ENCODE measurements at places on chromosomes 2 and 18.
A peak's percentile ranks its signal among the peaks of the same experiment; 100 is the strongest.

DNA sequence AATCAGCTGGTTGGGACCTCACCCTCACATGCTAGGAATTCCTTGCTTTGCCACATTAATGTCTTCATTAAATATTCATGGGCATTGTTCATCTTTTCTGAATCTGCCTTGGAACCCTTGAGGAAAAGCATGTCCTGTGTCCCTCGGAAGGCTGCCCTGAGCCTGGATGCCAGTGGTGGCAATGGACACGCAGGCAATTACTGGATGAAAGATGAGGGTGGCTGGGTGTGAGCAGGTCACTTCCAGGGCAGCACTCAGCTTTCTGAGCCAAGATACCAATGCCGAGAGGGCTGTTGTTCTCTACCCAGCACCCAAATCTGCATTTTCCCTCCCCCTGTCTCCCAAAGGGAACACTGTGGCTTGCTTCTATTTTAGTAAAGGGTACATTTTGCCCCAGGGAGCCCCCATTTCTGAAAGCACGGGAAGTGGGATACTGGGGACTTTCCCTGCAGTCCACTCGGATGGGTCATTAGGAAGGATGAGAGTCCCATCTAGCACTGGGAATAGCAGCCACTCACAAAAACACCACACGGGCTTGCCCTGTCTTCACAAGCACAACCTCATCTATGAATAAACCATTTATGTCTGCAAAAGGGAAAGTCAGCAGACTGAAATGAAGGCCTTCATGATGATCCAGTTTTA lies 234.8 kb downstream of the SOX11 start:
- no peak for DNase-seq

DNA sequence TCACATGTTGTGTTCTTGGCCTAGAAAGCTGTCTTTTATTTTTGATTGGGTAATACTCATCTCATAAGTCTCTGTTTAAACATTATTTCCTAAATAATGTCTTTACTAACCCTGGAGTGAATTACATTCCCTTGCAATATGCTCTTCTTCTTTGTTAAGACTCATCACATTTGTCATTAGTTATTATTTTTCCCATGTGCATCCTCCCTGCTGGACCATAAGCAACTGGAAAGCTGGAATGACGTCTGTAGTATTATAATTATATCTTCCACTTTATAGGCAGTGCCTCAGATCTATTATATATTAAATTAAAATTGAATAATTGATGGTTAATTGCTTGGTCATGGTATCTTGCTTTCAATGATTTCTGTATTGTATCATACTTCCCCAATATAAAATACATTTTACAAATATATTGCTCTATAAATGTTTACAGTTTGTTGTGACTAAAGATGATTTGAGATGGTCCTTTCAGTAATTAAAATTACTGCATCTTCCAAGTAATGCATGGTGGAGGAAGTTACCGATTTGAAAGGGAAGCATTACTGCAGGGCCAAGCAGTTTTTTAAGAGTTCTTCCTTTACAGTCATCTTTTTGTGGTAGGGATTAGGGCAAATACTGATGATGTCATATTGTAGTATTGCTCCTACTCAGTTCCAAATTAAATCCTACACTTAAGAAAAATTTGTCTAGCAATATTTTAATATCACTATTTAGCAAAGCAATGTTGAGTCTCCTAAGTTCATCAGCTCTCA lies 2.1 kb upstream of the RGPD4 start:
- no peak for DNase-seq

DNA sequence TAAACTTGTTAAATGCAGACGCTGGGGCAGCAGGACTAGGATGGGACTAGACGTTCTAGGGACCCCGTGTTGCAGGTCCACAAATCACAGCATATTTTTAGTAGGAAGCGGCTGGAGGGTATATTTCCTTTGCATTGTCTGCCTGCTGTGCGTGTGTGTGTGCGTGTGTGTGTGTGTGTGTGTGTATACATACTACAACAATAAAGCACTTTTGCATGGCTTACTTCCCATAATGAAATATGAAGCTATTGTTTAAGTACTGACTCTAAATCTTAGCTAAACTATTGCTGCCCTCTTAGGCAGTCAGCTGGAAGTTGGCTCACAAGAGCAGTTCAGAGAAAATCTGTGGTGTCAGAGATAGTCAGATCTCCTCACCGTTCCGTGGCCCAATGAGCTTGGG lies 133.4 kb downstream of the CABLES1 start:
- no peak for DNase-seq

DNA sequence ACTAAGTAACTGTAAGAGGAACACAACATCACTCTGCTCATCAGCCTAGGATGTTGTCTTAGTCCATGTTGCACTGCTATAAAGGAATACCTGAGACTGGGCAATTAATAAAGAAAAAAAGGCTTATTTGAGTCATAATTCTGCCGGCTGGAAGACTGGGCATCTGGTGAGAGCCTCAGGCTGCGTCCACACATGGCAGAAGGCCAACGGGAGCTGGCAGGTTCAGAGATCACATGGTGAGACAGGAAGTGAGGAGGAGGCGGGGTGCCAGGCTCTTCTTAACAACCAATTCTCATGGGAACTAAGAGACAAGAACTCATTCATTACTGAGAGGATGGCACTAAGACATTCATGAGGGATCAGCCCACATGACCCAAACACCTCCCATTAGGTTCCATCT lies 46.8 kb downstream of the EPG5 start:
- no peak for DNase-seq

GRCh38 chr2:64930258-64930671 lies 58.9 kb upstream of the SLC1A4 start:
- DNase-seq: no peak

GRCh38 chr2:85277416-85278158 lies 50.2 kb downstream of the TGOLN2 start:
- no peak for DNase-seq

DNA sequence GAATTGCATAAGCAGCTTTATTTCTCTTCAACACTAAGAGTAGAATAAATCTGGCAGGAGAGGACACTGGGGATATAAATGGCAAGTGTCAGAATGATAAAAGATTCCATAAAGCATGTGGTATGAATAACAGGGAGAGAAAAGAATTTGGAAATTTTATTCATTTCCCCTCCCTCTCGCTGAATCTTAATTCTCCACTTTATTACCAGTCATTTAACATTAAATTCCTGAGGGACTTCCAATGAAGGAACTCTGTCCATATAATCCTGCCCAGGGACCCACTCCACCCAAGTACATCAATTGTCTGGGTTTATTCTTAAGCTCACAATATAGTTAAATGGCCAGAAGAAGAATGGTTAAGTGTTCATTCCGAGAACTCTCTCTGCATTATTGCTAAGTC lies 197.7 kb upstream of the MGAT5 start:
- no peak for DNase-seq

DNA sequence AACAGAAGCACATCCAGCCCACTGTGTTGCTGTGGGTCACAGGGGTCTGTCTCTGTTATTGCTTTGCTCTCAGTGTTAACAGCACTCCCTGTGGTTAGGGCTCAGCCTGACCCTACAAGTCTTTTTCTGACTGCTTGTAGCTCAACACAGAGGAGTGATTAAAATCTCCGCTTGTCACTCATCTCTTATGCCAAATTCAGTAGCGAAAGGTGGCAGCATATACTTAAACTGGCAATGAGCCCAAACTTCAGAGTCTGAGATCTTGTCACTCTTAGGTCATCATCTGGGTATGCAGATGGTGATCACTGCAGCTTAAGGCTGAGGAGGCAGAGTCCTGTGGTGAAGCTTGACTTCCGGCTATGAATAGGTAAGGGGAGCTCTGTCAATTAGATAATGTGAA lies 63.3 kb upstream of the CSRNP3 start:
- DNase-seq: no peak

GRCh38 chr2:207510148-207510547 lies 19.6 kb upstream of the CREB1 start:
- DNase-seq: no peak

- peak; percentile 33 for DNase-seq
Measured at GRCh38 chr2:26591619-26592505, 49.3 kb downstream of the CIB4 start.

- no peak for DNase-seq
Measured at GRCh38 chr2:30298302-30298701, 67.0 kb downstream of the LBH start.

DNA sequence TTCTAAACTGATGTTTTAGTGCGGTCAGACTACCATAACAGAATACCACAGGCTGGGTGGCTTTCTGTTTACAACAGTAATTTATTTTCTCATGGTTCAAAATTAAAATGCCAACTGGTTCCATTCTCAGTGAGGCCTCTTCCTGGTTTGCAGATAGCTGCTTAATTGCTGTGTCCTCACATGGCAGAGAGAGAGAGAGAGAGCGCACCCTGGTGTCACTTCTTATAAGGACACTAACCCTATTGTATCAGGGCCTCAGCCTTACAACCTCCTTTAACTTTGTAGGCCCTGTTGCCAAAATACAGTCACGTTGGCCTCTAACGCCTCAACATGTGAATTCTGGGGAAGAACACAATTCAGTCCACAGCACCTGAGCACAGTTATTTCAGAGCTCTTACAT lies 37.5 kb upstream of the ZNF385B start:
- peak; percentile 30 for DNase-seq

DNA sequence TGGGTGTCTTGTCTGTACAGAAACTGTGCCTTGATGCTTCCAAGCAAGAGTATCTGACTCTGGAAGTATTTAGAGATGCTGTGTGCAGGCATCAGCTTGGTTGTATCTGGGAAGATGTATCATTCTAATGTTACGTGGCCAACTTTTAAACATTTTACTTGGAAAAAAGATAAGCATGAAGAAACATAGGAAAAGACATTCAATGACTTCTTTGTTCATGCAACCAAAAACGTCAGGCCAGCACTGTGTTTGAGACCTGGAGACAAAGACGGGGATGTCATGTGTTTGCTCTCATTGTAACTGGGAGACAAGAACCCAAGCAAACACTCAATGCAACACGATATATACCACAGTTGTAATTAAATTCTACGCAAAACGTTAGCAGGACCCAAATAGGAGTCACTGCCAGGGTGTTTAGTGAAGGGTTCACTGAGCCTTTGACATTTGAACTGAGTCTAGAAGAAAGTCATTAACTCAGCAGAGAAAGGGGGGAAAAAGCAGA lies 8.9 kb upstream of the SESTD1 start:
- no peak for DNase-seq

- no peak for DNase-seq
Measured at GRCh38 chr18:59537579-59537978, 159.6 kb downstream of the CCBE1 start.

GRCh38 chr18:50170004-50170403 lies 24.9 kb downstream of the MYO5B start:
- no peak for DNase-seq

- DNase-seq: no peak
Measured at GRCh38 chr2:173984866-173985604, 19.9 kb upstream of the SP3 start.

GRCh38 chr2:200337621-200338020 lies 31.1 kb downstream of the SPATS2L start:
- no peak for DNase-seq

- DNase-seq: no peak
Measured at GRCh38 chr2:48567671-48568070, 37.7 kb downstream of the STON1 start.

DNA sequence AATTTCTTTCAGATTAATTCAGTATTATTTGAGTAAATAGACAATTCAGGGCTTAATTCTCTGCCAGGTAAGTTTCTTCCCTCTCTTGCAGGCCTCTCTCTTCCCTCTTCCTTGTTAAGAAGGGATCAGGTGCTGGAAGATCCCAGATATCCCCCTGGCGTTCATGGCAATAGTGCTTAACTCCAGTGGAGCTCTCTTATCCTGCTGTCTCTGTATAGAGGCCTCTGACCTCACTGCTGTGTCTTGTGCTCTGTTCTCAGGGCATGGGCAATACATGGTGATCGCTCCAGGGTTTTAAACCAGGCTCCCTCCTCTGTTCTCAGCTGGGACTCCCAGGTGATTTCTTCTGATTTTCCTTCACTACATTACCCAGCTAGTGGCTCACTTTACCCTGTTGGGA lies 226.8 kb downstream of the MC4R start:
- DNase-seq: no peak

GRCh38 chr2:162091325-162092007 lies 17.5 kb upstream of the DPP4 start:
- DNase-seq: no peak

- DNase-seq: no peak
Measured at GRCh38 chr2:238009563-238009962, 42.7 kb downstream of the UBE2F start.

DNA sequence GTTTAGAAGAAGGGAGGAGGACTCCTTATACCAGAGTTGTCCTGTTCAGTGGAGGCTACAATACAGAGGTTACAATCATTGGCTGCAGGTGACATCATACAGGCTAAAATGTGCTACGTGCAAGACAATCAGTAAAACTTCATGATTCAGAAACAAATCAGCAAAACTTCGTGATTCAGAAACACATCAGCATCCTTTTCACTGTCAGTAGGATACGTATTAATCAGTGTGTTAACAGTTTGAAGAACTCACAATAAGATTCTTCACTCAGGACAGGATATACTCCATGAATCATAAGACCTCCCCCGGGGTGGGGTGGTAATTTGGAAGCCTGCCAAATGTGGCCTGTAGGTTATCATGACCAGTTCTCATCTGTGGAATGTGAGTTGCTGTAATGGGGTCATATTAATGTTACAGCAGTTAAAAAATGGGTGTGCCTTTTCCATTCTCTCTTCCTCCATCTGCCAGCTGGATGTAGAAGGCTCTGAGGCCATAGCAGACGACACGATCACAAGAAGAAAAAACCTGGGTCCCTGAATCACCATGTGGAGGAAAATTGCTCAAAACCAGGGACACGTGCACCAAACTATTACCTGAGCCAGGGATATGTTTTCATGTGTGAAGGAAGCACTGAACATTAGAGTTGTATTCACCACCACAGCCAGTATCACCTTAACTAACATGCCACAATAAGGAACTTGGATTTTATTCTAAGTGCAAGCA lies 134.8 kb upstream of the CREB1 start:
- DNase-seq: peak; percentile 54

GRCh38 chr18:48862132-48862531 lies 88.6 kb downstream of the SMAD7 start:
- DNase-seq: no peak

Measured in activated CD4-positive, alpha-beta T cell treated with anti-CD3 and anti-CD28 coated beads, Interleukin-2, Interleukin-4, amounts not matched to agents 100 ng/mL and 50 ng/mL, durations not matched to agents 16 hours and 8 hours (primary cell).